ENCODE measurements at places on chromosomes 4 and X. TPM values are rescaled to one million over a fixed set of nuclear protein-coding genes. Genes with fewer than 3 reads are reported as not detected.

Gene GPR119
- not detected for total RNA-seq

Gene ETNPPL
- total RNA-seq, result not detected

Gene ZCCHC18
- 0.36 TPM for total RNA-seq

Gene KIT
- total RNA-seq, result 6.9 TPM

Gene EDNRA
- total RNA-seq, result 6.5 TPM

Gene MAGEA2
- not detected for total RNA-seq

Gene ABCG2
- total RNA-seq, result 1.4 TPM

Gene S100G
- total RNA-seq, result not detected

Gene KIF4A
- total RNA-seq, result 19.0 TPM

Gene TKTL1
- not detected for total RNA-seq

Gene LRIT3
- not detected for total RNA-seq

DNA sequence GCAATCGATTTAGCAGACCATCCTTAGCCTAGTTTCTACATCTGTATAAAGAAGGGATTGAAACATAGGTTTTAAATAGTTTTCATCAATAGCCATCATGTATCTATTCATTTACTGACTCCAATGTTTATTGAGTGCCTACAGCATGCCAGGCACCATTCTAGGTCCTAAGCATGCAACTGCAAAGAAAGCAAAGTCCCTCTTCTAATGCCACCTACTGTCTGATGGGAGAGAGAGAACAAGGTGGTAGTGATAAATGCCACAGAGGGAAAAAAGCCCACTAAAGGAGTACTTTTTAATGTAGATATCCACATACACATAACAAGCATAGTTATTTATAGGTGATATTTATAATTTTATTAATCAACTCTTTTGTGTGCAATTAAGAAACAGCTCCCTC lies 67.6 kb upstream of the PPARGC1A start:
- no peak for DNase-seq

GRCh38 chrX:109719264-109719663 lies 13.8 kb downstream of the ACSL4 start:
- no peak for DNase-seq

DNA sequence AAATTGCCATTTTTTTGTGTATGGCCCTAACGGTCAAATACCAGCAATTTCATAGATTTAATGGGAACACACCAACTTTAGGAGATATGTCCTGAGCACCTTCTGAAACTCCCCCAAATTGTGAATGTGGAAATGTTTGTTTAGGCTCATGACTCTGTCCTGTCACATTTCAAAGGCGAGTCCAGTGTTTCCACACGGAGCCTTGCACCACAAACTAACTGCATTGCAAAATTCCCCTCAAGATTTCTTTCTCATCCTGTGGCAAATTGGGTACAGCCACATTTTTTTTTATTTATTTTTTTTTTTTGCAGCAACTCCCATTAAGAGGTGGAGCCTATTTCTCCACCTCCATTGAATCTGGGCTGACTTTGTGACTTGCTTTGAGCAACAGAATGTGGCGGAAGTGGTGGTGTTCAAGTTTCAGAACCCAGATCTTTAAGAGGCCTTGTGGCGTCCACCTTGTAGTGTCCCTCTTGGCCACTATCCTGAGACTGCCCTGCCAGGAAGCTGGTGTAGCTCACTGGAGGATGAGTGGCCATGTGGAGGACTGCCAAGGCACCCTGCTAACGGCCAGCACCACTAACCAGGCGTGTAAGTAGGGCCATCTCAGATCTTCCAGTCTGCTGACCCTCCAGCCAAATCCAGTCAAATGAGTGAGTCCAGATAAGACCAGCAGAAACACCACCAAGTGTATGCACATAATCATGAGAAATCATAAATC lies 172.4 kb upstream of the SCML1 start:
- DNase-seq, result no peak

DNA sequence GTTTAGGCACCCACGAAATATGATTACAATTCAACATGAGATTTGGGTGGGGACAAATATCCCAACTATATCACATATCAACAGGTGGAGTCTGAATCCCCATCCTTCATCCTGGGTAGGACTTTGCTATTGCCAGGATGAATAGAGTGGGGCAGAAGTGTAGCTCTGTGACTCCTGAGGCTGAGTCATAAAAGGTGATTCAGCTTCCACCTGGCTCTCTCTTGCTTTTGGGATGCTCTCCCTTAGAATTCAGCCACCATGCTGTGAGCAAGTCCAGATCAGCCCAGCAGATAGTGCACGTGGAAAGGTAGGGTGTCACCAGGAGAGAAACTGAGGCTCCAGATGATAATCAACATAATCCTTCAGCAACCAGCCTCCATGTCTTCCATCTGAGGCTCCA lies 193.8 kb upstream of the BCOR start:
- DNase-seq, result no peak

- DNase-seq, result no peak
These were observed 238.1 kb upstream of the AGA start for GRCh38 chr4:177680308-177680707.

GRCh38 chr4:188876881-188877280 lies 737.6 kb downstream of the TRIML1 start:
- no peak for DNase-seq

GRCh38 chr4:168696280-168696679 lies 199.4 kb downstream of the PALLD start:
- DNase-seq, result no peak

GRCh38 chr4:106659371-106659770 lies 290.8 kb upstream of the GIMD1 start:
- no peak for DNase-seq

DNA sequence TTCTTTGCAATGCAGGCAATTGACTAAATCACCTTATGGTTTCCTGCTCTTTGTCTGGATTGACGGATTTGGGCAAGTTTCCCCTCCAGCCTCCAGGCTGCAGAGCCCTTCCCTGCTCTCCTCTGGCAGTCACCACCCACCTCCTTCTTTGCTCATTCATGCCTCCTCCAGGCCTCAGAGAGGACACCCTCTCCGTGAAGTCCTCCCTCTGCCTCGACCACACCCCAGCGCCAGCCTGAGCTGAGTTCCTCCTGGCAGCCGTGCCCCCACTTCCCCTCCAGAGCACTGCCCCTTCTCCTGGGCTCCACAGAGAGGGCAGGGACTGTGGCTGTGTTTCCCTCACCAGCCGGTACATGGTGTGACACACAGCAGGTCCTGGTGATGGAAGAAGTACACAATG lies 53.7 kb downstream of the DCTD start:
- DNase-seq, result no peak

GRCh38 chr4:156620786-156621185 lies 350.8 kb downstream of the PDGFC start:
- no peak for DNase-seq

- no peak for DNase-seq
These were observed 31.7 kb downstream of the PSAPL1 start for GRCh38 chr4:7403001-7403400.

- DNase-seq, result no peak
These were observed 165.0 kb upstream of the GABRA2 start for GRCh38 chr4:46554760-46555465.

DNA sequence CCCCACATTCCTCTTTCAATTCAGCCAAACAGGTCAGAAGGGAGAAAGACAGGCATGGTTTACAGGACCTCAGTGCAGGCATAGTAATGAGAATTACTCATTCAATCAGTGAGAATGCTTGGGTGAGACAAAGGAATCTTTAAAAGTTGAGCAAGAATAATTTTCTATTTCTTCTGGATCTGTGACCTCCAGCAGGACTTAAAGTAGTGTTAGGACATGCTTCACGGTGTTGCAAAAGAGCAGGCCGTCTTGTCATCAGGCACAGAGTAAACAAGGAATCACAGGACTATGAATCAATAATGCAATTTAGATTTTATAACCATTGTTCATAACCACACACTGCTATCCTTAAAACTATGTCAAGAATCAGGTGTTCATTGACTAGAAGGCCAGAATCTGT lies 130.6 kb upstream of the GLRA2 start:
- no peak for DNase-seq

- DNase-seq, result peak; percentile 19
These were observed 390.9 kb downstream of the ADAM29 start for GRCh38 chr4:175309041-175309440.

- DNase-seq, result peak; percentile 45
These were observed 844.2 kb downstream of the RAPGEF2 start for GRCh38 chr4:159946983-159947615.

DNA sequence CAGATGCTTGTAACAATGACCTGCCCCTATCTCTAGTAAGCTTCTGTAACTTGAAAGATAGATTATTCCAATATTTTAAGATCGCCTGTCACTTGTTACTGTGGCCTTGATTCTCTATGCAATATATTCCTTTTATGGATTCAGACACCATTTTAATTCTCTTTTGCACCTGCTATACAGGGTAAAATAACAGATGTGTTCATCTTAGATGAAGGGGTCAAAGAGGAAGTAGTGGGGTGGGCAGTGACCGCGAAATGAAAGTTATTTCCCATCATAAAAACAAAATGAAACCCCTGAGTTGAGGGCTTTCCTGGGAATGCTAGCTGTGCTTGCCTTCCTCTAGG lies 175.9 kb downstream of the TSPAN5 start:
- no peak for DNase-seq

DNA sequence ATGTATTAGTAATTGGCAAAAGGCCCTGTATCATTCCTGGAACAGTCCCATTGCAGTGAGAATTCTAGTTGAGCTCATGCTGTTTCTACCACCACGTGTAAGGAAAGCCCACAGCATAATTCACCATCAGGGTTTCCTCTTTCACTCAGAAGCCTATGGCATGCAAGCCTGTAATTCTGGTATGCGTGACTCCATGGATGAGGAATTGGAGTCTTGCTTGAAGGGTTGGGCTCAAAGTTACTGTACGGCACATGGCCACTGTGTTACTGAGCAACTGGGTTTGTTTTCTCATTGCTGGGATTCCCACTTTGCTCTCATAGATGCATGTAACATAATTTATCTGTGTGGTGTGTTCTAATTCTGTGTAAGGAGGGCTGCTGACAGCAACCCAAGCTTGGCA lies 132.3 kb upstream of the NR3C2 start:
- DNase-seq, result peak; percentile 72

DNA sequence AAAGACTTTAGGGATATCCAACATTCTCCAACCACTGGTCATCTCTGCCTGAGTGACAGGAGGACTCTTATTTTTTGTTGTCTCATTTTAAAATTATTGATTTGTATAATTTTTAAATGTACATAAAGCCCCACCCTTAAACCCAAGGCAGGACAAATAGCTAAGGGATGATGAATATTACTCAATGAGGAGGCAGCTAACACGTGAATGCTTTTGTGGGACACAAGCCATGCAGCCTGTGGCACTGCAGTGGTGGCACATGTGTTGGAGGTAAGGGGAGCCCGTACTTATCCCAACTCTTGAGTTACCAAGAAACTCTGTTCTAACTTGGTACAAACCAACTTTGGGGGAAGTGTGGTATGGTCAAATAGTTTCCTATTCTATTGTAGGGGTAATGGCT lies 19.5 kb downstream of the MID1IP1 start:
- DNase-seq, result no peak

DNA sequence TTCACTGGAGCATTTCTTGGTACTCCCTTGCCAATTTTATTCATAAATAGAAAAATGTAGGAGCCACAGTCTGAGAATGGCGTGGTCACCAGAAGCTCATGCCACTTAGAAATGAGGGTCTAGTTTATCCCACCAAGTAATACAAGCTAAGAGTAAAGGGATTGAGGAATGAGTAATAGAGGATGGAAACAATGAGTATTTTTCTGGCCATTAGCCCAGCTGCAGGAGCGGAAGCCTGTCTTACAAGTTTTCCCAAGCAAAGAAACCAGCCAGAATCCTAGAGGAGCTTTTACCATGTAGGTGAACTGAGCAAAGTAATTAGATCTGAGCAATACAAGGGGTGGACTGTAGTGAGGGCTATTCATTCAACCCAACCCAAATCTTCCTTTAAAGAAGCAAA lies 160.7 kb upstream of the NPY2R start:
- DNase-seq, result peak; percentile 6

DNA sequence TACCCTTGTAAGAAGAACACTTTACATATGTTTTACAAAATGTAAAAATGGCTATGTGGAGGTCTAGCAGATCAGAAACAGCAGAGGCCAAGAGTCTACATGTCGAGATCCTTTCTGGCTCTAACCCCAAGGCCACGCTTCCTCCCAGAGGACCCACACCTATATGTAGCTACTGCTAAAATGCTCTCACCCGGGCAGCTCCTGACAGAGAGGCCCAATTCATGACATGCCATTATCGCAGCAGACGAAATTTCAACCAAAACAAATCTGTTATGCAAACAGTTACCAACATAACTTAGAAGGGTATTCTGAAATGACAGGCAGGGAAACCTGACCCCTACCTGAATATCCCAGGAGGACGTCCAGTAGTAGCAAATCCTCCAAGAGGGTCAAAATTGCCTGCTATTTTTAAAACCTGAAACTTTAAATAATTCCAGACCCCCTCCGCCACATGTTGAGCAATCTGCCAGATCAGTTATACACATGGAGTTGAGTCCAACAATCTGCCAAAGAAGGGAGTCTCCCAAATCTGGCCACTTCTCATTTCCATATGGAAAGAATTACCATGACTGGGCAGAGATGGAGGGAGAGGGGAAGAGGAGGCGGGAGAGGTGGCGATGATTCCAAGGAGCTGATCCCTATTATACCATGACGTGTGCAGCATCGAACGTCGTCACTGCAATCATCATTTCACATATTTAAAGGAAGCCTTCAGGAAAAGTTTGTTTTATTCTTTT lies 192.9 kb upstream of the TBL1X start:
- no peak for DNase-seq

DNA sequence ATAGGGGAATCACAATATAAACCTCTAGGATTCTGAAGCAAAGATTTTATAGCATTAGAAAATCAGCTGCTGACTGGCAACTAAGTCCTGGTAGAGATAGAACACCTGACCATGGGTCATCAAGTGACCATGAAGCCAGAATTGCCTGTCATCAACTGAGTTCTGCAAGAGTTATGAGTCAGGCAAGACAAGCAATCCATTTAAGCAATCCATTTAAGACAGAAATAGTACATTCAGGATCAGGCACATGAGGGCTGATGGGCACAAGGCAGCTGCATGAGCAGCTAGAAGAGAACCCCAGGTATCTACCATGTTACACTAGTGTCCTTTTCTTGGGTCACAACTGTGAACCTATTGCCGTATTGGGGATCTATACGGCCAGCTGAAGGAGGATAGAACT lies 98.9 kb downstream of the SPRY1 start:
- DNase-seq, result peak; percentile 12

- no peak for DNase-seq
These were observed 38.0 kb downstream of the MANBA start for GRCh38 chr4:102722740-102723139.

DNA sequence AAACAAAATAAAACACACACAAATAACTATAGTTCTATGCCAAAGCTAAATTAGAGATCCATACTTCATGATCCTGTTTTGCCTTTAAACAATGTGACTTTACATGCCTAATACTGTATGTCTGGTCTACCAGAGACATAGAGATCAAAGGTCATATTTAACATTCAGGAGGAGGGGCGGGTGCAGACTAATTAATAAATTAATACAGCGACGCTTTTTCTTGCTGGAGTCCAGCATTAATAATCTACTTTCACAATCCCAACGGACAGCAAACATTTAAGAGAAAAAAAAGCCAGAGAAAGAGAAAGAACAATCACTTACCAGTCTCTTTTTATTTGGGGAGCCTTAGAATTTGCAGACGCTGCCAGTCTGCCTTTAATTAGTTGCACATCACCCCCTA lies 509 bp downstream of the CXXC4 start:
- no peak for DNase-seq
